Central memory CD4-positive, alpha-beta T cell (primary cell): ENCODE measurements at places on chromosomes 2 and 18.
A peak's percentile ranks its signal among the peaks of the same experiment; 100 is the strongest.

DNA sequence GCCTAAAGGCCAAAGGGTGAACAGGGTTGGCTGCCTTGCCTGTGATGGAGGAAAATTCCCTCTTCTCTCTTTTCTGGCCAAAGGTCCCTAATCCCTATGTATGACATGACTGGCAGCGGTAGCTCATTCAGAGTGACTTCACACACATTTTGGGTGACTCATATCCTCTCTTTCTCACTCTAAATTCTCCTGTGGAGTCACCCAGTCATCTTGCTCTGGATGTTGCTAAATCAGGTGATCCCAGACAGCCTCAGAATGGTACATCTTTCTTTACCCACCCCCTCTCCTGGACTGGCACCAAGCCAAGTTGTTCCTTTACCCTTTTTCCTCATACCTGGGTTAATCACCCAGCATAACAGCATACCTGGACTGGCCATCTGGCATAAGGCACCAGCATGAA is 77.2 kb downstream of the NEURL3 start:
- no peak for DNase-seq

DNA sequence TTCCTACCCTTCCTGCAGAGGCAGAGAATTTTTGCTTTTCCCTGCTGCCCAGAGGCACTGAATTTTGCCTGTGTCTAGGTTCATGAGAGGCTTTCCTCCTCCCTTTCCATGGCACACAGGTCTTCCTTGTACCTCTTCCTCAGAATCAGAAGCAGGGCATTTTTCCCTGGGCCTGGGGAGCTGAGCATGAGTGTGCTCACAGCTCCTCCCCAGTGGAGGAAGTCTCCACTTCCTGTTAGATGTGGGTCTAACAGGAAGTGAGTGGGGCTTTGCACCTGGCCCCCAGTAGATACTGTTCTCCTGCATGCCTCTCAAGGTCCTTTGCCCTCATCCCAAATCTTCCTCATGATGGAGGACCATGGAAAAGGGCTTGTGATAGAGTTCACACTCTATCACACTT is 297.2 kb upstream of the FIGN start:
- DNase-seq, result no peak

DNA sequence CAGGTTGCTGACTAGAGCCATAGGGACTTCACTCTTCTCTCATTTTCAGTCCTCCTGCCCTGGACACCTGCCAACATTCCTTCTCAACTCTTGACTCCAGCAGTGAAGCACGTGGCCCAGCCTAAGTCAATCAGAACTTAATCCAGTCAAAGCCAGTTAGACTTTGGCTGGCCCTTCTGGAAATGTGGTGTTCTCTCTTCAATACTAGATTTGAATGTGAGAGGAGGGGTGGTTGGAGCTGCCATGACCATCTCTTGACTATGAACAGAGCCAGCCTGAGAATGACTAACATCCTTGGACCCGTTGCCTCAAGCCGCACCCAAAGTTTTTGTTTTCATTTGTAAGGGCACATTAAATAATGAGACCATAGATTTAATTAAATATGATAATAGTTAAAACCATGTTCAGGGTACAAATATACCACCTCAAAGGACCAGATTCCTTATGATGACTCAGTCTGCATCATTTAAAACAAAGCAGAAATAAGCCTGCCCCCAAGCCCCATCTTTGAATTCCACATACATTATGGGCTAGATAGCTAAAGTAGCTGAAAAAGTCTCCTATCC is 49.7 kb upstream of the RASGRP3 start:
- DNase-seq, result no peak

GRCh38 chr2:200306931-200307723 is 634 bp downstream of the SPATS2L start:
- DNase-seq, result peak; percentile 3
